CD4-positive, alpha-beta T cell treated with Interleukin-21 for 1 hour (primary cell): ENCODE measurements at places on chromosomes 3 and 15.

DNA sequence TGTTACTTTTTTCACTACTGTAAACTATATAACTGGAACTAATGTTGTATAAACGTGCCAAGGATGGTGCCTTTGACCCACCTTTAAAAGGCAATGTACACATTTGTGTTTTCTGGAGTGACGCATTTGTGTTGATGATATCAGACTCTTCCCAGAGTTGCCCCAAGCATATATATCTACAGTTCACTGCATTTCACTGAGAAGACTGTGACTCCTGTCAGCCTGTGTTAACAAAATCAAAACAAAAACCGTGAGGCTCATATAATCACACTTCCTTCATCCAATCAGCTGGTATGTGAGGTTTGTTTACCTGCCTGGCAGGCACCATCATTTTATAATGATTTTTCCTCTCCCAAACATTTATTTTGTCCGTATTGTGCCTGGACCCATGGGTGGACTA is 117.6 kb upstream of the ROBO1 start:
- no peak for DNase-seq

DNA sequence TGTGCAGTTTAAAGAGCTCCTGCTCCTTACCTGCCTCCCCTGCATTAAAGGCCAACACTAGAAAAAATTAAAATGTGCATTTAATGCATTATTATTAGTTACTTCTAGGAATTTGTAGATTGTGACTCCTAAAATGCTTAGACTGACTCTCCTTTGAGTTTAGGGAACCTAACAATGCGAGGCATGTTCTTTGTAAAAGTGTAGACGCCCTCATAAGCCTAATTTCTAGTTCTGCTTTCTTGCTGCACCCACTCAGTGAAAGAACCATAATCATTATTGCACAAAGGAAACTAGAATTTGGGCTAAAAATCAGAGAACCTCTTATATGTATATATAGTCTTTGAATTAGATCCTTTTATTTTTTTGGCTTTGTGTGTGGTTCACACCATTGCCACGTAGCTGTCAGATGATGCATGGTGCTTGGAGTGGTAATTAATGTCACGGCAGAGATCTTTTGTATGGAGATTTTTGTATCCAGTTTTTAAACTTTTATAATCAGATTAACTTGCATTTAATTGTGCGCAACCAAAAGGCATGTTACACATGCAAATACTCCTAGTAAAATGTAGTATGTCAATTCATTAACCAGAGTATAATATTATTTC is 710 bp downstream of the ABHD10 start:
- DNase-seq = peak; percentile 10

- no peak for DNase-seq
These were observed 47.8 kb downstream of the BSN start for GRCh38 chr3:49602049-49602554.

GRCh38 chr15:101240358-101240757 is 11.5 kb downstream of the CHSY1 start:
- DNase-seq = no peak

DNA sequence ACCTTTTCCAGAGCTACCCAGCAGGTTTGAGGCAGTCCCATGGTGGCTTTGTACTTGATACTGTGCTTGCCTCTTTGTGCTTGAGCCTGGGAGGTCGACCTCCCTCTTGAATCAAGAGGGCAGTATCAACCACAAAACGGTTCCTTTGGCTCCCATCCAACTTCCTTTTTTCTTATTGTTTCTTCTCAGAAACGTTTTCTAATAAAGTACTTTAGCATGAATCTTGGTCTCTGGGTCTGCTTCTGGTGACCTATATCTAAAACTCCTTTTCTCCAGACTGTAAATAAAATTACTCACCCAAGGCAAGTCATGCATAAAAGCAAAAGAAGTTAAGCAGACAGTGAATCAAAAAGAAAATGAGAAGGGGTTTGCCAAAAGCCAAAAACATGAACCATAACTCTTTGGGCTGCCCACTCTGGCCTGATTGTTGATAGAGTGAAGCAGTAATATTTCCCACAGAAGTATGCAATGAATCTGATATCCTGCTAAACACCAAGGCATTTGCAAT is 112.2 kb upstream of the SLC4A7 start:
- DNase-seq = peak; percentile 15

GRCh38 chr3:11323813-11324212 is 51.6 kb downstream of the ATG7 start:
- no peak for DNase-seq

GRCh38 chr3:10674578-10674977 is 141.4 kb upstream of the SLC6A11 start:
- no peak for DNase-seq

GRCh38 chr15:28185148-28185895 is 86.2 kb upstream of the OCA2 start:
- no peak for DNase-seq

DNA sequence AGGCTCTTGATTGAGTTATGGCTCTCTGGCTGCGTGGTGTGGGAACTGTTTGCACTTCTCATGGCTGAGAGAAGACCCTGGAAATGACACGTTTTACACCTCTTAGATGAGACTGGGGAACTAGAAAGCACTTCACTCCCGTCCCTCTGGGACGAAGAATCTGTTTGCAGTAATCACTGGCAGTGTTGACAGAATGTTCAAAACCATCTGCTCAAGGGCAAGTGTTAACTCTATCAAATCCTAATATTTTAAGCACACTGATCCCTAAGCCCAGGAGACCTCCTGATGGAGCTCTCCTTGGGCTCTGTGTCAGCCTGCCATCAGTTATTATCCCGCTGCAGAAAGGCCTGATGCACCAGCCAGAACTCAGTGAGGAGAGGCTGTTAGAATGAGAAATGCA is 323.8 kb upstream of the DNAJC19 start:
- no peak for DNase-seq

DNA sequence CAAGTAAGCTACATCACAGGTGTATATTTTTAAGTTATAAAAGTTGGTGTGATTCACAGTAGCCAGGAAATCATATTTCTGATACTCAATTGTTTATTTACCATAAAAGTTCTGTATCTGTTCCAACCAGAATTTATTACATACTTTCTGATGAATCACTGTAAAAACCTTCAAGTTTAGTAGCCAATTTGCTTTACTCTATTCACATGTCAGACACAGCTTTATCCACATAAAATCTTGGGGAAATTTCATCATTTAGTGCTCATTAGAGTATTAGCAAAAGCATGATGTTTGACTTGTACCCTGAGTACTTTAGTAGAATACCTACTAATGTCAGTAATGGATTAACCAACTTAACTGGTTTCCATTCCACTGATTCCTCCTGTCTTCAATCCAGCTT is 249.8 kb downstream of the POLQ start:
- DNase-seq = no peak

- DNase-seq = peak; percentile 30
These were observed 1.3 kb downstream of the PPM1M start for GRCh38 chr3:52246728-52247408.

- DNase-seq = no peak
These were observed 151.0 kb upstream of the RGMA start for GRCh38 chr15:93239993-93240392.

- no peak for DNase-seq
These were observed 94.5 kb downstream of the P3H2 start for GRCh38 chr3:190026154-190026553.

GRCh38 chr3:86056962-86057361 is 934.0 kb downstream of the VGLL3 start:
- no peak for DNase-seq

GRCh38 chr15:88736204-88736603 is 67.0 kb upstream of the ACAN start:
- no peak for DNase-seq
